Mesothelial cell of epicardium (in vitro differentiated cells): ENCODE measurements at places on chromosomes 1 and 21.

- H3K36me3 ChIP-seq, result no peaks in the 10 kb centered on the region
- no peaks in the 10 kb centered on the region for H3K4me1 ChIP-seq
- H3K27me3 ChIP-seq, result no peaks in the 10 kb centered on the region
- H3K27ac ChIP-seq, result no peak overlapping the region
- H3K4me3 ChIP-seq, result no peak overlapping the region
These were observed 31.4 kb upstream of the KAZN start for GRCh38 chr1:14567056-14567455.

GRCh38 chr1:207825719-207826556 lies 74.1 kb downstream of the CD46 start:
- no peak for DNase-seq
- no peaks in the 10 kb centered on the region for H3K36me3 ChIP-seq
- peaks cover 2% of the 10 kb centered on the region for H3K27me3 ChIP-seq
- H3K27ac ChIP-seq, result no peak overlapping the region

DNA sequence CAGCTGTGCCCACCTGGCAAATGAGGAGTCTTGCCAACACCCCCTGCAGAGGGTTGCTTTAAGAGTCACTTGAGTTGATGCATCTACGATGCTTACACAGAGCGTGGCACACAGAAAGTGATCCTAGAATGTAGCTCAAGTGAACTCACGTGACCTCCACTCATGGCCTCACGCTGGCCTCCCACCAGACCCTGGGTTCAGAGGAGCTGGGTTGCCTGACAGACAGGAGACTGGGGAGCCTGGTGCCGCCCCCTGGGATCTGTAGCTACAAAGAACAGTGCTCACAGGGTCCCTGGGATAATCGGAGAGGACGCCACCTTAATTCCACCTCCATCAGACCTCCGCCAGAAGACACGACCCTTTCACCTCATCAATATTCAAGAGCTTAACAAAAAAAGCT lies 81.4 kb upstream of the CASZ1 start:
- no peaks in the 10 kb centered on the region for H3K36me3 ChIP-seq
- DNase-seq, result no peak
- H3K4me1 ChIP-seq, result peaks cover 4% of the 10 kb centered on the region
- no peak overlapping the region for H3K27ac ChIP-seq

DNA sequence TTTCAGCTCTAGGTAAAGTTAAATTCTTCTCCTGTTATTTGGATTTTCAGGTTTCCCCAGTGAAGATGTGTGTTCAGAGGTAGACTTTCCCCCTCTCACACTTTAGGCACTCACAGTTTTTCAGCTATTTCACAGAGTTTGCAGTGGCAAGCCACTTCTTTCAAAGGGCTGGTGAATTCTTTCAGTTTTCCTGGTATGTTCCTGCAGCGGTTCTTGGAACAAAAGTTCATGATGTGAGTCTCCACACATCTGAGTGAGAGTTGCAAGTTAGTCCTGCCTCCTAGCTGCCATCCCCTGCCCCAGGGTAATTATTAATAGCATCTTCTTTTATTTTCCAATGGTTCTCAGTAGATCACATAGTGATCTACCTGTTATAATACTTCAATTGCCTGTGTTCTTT lies 27.3 kb upstream of the CD84 start:
- peaks cover 22% of the 10 kb centered on the region for H3K27me3 ChIP-seq
- no peak overlapping the region for H3K27ac ChIP-seq
- H3K36me3 ChIP-seq, result no peaks in the 10 kb centered on the region

DNA sequence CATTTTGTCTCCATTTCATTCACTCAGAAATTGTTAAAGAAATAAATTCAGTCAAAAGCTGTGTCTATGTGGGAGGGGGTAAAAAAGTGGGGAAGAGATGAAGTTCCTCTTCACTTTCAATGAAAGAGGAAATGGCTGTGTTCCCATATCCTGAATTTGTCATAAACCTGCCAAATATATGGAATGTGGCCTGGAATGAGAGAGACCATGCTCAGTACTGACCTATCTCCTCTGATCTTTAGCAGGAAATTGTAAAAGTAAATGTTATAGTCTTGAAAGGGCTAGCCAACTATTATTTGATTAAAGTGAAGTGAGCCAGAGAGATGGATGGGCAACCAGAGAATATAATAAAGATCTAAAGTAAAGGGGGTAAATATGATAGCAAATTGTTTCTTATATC lies 130.3 kb upstream of the C21orf91 start:
- no peaks in the 10 kb centered on the region for H3K36me3 ChIP-seq
- H3K4me3 ChIP-seq, result no peak overlapping the region
- H3K27me3 ChIP-seq, result no peaks in the 10 kb centered on the region
- no peak for DNase-seq
- peaks cover 9% of the 10 kb centered on the region for H3K4me1 ChIP-seq

DNA sequence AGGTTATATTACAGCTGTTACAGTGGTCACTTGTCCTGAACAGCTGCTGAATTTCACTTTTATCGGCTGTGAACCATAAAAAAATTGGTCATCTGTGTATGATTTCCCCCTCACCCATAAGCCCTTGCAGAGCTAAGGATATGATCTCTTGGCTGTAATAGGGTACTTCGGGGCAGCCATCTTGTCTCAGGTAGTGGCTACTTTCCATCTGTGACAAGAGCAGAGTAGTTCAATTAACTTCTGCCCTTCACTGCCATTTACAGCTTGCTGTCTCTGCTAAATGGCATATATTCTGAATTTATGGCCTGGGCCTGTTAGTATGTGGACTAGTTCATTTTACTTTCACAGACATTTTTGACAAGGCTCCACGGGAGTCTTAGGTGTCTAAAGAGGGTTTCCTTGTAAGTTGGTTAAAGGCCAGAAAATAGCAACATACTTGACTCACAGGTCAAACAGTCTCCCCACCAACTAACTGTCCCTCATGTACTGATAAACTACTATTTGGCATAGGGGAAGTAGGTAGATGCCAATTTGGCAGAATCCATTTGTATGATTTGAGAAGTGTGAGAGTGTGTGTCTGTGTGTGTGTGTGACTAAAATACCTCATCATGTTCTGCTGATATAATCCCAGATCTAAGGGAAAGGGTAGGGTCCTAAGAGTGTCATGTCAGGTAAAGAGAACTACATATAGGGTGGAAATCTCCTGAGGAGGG lies 151.6 kb downstream of the KCTD3 start:
- H3K27me3 ChIP-seq, result peaks cover 19% of the 10 kb centered on the region
- no peaks in the 10 kb centered on the region for H3K4me1 ChIP-seq
- H3K4me3 ChIP-seq, result no peak overlapping the region
- DNase-seq, result no peak
- H3K36me3 ChIP-seq, result no peaks in the 10 kb centered on the region
